Forelimb muscle (tissue), 1 donor: ENCODE measurements at places on chromosomes 16 and 17. TPM values are rescaled to one million over a fixed set of nuclear protein-coding genes. Genes with fewer than 3 reads are reported as not detected.

Gene MMP25
- polyA plus RNA-seq: 1.9 TPM

Gene FGF11
- 1.4 TPM for polyA plus RNA-seq

Gene HSD11B2
- polyA plus RNA-seq: 11.1 TPM

Gene TRPV2
- 4.5 TPM for polyA plus RNA-seq

Gene CACNG5
- polyA plus RNA-seq: not detected

Gene EPN3
- polyA plus RNA-seq: 0.97 TPM

GRCh38 chr17:8322061-8322460 is 12.0 kb downstream of the ARHGEF15 start:
- DNase-seq: no peak

DNA sequence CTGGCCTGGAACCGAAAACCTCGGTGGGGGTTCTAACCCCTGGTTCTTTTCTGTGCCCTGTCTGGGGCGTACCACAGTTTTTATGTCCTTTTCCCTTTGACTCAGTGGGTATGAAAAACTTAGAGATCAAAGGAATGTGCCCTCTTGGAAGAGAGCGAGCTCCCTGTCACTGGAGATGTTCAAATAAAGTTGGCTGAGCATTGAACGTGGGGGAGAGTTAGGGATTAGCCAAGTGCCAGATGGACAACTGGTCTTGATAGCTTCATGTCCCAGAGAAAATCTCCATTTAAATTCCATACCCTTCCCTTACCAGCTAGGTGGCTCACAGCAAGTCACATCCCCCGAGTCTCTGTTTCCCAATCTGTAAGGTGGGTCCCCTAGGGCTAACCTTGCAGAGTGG is 9.5 kb downstream of the ADGRG1 start:
- DNase-seq: no peak

DNA sequence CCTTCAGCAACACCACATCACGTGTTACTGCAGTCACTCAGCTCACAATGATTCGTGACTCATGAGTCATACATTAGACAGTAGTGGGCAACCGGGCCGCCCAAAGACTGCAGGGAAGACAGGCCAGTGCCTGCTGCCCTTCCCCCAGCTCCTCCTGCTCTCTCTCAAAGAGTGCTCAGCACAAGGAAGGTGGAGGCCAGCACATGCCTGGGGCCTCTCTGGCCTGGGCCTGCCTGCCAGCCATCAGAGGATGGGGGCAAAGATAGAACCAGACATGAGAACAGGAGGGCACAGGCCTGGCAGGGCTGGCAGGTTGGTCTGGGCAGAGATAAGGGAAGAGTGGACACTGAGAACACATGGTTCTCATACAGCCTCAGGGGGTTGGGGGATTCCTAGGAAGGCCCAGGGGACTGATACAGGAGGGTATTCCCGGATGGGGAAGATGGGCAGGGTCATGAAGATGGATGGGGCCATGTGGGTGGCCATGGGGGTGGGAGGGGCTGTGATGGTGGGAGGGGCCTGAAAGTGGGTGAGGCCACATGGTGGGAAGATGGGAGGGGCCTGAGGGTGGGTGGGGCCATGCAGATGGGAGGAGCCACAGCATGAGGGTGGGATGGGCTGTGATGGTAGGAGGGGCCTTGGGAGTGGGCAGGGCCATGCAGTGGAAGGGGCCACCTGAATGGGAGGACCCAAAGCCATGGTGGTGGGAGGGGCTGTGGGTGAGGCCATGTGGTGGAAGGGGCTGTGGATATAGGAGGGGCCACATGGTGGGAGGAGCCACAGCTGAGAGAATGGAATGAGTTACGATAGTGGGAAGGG is 29.0 kb downstream of the KATNB1 start:
- no peak for DNase-seq

- DNase-seq: no peak
Observed at GRCh38 chr17:49899191-49899485, 51.3 kb upstream of the TAC4 start.

- no peak for DNase-seq
Observed at GRCh38 chr16:21190599-21190998, 20.8 kb downstream of the ZP2 start.

DNA sequence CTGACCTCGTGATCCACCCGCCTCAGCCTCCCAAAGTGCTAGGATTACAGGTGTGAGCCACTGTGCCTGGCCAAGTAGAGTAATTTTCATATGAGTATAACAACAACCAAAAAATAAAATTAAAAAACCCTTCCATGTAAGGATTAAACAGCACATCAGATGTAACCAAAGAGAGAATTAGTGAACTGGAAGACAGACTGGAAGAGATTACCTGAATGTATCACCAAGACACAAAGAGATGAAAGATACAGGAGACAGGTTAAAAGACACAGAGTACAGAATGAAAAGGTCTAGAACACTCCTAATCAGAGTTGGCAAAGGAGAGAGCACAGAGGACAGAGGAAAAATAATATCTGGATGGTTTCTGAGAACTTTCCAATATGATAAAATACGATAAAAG is 1.8 kb upstream of the TNK1 start:
- no peak for DNase-seq

DNA sequence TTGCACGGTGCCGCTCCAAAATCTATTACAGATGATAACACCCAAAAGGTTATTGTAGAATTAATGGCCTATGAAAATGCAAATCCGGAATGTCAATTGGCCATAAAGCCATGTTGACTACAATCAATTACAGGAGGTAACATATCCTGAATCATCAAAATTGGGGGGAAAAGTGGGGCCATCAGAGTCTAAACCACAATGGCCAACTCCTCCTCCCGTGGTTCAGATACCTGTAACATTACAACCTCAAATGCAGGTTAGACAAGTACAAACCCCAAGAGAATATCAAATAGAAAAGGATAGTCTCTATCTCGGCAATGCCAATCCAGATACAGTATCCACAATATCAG is 14.9 kb downstream of the FLYWCH1 start:
- no peak for DNase-seq

- DNase-seq: no peak
Observed at GRCh38 chr16:53092284-53092683, 37.5 kb downstream of the CHD9 start.

DNA sequence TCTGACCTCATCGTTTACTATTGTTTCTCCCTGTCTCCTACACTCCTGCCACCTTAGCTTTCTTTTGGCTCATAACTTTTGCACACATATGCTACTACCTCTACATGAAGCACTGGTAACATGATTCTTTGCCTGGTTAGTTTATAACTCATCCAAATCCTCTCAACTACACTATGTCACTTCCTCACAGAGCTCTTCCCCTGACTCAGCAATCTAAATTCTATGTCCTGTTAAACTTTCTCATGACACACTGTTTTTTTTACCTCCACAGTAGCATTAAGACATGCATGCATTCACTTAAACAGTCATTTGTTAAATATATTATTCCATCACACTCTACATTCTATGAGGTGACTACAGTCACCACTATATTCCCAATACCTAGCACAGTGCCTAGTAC is 19.7 kb downstream of the APPBP2 start:
- no peak for DNase-seq

- no peak for DNase-seq
Observed at GRCh38 chr16:4918781-4919251, 18.1 kb downstream of the PPL start.

DNA sequence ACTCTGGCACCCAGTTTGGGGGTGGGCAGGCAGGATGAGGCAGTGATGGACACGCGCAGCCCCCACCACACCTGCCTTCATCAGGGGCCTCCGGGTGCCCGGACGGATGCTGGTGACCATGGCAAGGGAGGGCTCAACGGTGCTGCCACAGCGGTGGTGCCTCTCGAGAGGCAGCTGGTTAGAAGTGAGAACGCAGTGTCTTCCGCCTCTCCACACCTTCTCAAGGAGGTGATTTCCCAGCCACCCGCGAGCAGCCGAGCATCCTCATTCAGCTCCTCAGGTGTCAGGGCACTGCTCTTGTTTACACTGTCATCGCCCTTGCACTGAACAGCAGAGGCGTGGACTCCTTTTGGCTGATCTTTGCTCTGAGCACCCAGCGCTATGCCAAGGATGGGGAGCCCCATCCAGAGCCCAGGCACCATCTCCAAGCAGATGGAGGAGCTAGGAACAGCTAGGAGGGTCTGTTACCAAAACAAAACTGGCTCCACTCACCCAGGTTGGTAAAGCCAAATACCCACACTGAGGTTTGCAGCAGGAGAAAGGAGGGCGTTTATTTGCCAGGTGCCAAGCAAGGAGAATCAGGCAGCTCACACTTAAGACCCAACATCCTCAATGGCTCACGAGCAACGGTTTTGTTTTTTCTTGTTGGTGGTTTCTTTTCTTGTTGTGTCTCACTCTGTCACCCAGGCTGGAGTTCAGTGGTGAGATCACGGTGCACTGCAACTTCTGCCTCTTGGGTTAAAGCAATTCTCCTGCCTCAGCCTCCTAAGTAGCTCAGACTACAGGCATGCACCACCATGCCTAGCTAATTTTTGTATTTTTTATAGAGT is 174.3 kb upstream of the TNRC6C start:
- no peak for DNase-seq
